ENCODE measurements at places on chromosomes 1 and 21.
A peak's percentile ranks its signal among the peaks of the same experiment; 100 is the strongest.

DNA sequence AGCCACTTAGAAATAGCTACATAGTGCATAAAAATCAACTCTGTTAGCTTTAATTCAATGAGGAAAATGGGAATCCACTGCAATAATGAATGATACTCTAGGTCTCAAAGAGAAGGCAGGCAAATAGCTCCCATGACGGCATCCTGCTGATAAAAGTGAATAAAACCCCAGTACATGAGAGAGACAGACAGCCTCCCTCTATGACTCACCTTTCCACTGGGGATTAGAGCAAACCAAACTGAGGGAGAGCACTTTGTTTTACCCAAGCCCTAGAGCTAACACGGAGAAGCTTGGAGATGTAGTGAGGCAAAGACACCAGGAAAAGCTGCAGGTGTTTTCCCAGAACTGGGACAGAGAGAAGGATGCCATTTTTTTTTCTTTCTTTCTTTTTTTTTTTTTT lies 621.9 kb downstream of the LRRIQ3 start:
- DNase-seq: no peak

DNA sequence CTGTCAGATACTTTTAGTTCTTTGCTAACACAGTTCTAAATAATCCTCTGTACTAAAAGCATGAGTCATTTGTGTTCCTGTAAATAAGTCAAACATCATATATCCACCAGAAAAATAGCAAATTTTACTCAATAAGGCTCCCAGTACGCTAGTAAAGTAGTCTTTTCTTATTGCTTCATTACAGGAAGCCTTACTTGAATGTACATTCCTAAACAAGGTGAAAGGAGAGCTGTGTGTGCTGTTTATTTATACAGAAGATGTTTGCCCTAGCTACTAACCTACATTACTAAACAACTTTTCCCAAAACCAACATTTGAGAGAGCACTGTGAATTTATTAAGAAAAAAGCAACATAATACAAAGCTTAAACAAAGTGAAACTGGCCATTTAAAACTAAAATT lies 52.0 kb downstream of the ZNHIT6 start:
- no peak for DNase-seq

DNA sequence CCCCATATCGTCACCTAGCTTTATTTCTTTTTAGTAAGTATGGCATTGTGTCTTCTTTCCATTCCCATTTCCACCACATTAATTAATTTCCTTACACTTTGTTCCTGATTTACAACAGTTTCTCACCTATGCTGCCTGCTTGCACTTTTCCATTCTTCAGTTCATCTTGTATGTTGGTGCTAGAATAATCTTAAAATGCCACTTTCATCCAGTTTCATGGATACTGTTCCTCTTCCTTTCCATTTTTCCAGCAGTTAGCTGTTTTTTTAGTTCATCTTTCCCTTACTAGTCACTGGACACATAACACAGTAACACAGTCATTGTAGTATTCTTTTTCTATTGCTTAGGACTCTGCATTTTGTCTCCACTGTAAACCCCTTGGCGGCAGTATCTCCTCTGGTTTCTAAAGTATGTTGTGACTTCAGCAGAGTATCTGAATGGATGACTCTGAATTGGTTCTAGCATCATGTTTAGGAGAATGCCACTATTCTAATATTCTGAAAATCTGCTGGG lies 2.1 kb downstream of the CDC7 start:
- DNase-seq: no peak

- DNase-seq: no peak
These were observed 116.3 kb downstream of the AKT3 start for GRCh38 chr1:243733670-243734307.

DNA sequence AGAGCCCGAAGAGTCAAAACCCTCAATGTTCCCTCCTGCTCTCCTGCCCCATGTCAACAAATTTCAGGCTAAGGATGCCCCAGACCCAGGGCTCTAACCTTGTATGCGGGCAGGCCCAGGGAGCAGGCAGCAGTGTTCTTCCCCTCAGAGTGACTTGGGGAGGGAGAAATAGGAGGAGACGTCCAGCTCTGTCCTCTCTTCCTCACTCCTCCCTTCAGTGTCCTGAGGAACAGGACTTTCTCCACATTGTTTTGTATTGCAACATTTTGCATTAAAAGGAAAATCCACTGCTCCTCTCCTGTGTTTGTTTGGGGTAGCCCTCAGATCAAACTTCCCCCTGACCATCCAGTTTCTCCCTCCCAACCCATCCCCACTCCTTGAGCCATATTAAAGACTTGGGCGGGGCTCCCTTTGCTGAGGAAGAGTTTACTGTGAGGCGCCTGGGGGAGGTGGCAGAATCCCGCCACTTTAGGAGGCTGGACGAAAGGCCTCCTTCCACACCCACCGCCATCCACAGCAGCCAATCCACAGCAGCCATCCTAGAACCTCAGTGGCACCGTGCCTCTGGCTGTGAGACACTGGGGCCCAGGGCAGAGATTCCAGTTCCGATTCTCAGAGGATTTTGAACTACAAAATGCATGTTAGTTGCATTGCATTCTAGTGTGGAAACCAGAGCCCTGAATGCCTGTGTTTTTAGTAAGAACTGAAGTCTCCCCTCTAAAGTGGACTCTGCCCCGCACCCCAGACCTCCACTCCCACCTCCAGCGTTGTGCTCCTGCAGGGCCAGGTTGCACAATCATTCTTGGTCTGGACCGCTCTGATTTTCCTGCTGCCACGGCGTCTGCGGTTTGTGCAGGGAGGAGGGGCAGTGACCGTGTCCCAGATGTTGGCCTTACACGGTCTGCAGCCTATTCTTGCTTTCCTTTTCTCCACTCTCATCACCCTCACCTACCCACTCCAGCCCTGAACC lies 3.0 kb downstream of the OLFML3 start:
- DNase-seq: no peak

DNA sequence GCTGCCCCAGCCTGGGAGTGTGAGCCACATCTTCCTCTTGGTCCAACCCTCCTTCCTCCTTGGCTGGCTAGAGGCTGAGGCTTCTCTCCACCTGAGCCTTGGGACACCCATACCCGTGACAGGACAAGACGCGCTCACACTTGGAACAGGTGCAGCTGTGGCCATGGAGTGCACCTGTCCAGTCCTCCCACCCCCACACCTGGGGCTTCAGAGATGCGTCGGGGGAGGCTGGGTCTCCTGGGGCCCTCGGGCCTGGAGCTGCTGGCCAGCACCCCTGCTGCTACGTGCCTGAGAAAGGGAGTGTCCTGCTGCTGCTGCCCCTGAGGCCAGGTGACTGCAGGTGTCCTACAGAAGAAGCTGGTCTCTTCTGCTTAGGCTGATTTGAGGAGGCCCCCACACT lies 37.0 kb upstream of the TMEM52 start:
- no peak for DNase-seq

DNA sequence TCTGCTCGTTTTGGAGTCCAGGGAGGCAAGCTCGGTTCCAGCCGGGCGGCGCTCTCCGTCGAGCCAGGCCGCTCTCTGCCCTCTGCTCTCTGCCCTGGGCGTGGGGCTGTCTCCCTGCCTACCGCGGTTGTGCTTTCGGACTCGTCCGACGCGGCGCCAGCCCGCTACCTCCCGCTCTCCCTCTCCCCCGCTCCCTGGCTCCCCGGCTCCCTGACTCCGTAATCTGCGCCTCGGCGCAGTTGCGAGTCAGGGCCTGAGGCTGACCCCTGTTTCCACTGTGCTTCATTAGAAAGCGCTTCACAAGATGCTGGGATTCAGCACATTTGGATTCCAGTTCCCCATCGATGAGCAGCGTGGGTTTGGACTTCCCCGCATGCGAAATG lies 2.2 kb downstream of the SOX13 start:
- no peak for DNase-seq

GRCh38 chr1:149844650-149845255 lies 54.6 kb upstream of the BOLA1 start:
- DNase-seq: no peak

DNA sequence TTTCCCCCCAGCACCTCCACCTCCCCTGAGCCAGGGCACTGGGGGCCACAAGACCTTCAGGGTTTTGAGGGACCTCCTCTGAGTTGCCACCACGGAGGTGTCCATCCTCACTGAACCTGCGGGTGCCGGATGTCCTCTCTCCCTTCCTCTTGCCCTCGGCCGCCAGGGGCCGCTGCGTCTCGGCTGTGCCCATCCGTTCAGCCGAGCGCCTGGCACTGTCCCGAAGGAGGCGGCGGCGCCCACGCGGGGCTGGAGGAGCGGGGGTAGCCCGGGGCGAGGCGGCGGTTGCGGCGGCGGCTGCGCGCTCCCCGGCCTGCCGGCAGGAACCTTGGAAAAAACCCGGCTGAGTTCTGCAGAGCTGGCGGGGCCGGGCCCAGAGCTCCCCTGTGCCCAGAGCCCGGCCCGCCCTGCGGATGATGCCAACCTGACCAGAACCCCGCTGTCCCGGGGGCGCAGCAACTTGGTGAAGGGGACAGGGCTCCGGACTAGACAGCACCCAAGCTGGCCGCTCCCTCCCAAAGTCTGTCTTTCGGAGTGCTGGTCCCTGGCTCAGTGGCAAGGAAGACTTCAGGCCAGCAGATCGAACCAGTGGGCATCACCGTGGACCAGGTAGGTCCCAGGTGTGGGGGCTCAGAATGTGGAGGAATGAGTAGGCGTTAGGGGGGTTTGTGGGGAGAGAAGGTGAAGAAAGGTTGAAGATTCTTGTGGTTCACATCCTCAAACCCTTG lies 3.7 kb upstream of the PPM1J start:
- peak; percentile 44 for DNase-seq

Data from bone marrow (tissue), 2 donors.